ENCODE measurements at places on chromosomes 1 and 21.
A peak's percentile ranks its signal among the peaks of the same experiment; 100 is the strongest.

DNA sequence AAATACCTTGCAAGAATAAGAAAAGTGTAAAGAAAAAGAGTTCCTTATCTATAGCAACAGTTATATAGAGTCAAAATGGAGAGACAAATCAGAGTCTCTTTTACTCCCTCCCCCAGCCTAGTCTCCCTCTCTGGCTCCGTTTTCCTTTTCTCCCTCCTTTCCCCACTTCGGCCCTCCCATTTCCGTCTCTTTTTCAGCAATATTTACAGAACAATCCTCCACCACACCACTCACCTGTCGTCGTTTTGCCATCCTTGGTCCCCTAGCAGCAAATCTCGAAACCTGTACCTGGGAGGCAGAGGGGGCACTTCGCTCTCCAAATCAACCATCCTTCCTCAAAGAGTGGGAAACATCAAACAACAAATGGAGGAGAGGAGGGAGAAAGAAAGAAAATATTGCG, 259 bp downstream of the KCNT2 start:
- DNase-seq: no peak

DNA sequence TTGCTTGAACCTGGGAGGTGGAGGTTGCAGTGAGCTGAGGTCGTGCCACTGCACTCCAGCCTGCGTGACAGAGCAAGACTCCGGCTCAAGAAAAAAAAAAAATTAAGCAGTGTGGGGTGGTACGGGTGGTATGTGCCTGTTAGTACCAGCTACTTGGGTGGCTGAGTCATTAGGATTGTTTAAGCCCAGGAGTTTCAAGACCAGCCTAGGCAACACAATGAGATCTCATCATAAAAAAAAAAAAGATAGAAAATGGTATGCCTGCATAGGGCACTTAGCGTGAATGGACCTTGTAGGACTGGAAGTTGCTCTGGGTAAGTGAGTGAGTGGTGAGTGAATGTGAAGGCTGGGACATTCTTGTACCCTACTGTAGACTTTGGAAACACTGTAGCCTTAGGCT, 37.0 kb downstream of the TBCE start:
- no peak for DNase-seq

- no peak for DNase-seq
These were observed 59.9 kb downstream of the C1orf198 start for GRCh38 chr1:230808281-230808872.

DNA sequence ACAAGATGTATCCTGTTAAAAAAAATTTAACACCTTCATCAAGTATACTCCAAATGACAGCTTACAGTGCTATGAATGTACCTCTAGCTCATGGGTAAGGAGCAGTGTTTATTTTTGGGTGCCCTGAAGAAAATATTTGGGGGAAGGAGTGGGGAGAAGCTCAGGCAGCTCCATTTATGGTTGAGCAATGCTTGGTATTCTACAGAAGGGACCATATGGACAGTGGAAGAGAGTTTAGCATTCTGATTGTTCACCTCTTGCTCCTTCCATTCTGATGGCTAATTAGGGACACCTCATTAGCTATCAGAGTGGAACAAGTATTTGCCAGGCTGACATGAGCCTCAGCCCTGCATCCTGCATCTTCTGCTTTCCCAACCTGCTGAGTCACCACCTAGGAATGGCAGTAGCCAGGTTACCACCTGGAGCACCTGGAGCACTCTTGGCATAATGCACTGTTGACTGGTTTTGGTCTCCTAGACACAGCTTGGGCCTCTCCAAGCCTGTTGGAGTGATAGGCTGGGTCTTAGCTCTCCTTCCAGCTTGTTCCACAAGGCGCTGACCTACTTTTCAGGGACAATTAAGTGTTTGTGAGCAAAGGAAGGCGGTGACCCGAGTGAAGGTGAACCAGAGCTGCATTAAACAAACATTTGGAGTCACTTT, 62.0 kb upstream of the MACF1 start:
- peak; percentile 55 for DNase-seq

- no peak for DNase-seq
These were observed 239.5 kb downstream of the RYR2 start for GRCh38 chr1:237281481-237281880.

DNA sequence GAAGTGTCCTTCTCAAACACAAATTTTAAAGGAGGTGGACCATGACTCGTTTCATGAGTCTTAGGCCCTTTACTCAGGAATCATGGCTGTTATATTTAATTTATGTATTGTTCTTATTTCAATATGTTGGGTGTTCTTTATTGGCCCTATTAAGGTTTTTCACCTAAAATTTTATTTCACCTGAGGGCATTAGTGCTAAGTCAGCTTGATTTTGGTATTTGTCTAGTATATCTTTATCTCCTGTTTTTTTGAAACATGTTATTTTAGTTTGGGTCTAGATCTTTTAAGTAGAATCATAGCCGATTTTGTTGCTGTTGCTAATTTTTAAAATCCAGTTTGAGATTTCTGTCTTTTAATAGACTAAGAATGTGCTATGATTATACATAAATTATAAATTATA, 430.4 kb downstream of the RPS6KC1 start:
- no peak for DNase-seq

All from SW480 (cell line).